ENCODE measurements at places on chromosomes 4 and X.
A peak's percentile ranks its signal among the peaks of the same experiment; 100 is the strongest.

- DNase-seq = peak; percentile 71
Observed at GRCh38 chr4:54433686-54434085, 204.6 kb downstream of the PDGFRA start.

DNA sequence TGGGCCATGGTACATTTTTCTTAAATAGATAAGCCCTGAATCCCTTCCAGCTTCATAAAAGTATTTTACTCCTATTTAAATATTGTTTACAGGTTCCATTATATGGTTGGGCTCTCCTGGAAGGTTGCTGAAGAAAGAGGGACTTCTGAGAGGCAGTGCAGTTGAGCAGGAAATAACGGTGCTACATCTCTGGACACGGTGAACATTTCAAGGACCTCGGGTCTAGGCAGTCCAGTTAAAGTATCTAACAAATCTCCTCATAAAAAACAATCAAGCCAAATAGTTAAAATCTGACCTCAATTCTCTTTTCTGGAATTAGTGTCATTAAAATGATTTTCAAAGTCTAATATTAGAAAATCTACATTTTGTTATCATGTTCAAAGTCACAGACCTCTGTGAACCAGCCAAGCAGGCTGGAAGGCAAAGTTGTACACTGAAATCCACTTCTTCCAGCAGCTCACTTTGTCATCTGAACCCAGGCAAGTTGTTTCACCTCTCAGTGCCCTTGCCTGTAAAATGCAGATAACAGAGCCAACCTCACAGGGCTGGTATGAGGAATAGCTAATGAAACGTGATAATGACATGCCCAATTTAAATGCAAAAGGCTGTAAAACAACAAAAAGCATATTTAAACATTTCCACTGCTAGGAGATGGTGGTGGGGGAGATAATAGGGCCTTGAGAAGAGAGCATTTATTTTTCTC lies 267.0 kb upstream of the KLF3 start:
- no peak for DNase-seq

DNA sequence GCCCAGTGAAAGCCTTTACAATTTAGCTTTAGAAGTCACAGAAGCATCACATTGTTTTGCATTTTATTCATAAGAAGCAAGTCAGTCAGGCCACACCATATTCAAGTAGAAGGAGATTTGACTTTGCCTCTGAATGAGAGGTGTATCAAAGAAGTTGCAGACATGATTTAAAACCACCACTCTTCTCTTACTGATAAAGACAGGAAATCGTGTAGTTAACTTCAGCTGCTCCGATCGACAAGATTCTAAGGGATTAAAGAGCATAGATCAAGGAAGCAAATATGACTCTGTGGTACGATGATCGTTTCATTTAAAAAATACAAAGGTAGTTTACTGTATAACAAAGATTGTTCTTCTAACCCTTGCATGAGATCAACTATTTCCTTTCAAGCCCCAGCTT lies 328.0 kb upstream of the PPP1R2C start:
- no peak for DNase-seq

DNA sequence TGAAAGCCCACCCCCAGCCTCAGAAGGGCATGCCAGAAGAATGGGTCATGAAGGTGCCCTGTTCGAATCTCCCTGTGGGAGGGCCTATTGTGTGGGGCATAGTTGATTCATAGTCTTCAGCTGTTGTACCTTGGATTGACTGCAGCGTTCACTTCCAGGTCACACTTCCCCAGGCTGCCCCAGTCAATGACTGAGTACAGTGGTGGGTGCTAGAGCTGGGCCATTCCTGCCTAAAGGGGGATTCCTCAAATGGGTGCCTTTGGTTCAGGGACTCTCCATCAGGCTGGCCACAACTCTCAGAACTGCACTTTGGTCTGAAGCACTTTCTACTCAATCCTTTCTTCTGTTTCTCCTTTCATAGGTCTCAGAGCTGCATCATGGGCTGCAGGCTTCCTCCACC lies 35.0 kb upstream of the RASGEF1B start:
- DNase-seq = no peak

- DNase-seq = peak; percentile 14
Observed at GRCh38 chr4:82217986-82218715, 155.6 kb downstream of the HNRNPD start.

GRCh38 chrX:103630171-103630511 lies 1.4 kb downstream of the TCEAL1 start:
- no peak for DNase-seq

DNA sequence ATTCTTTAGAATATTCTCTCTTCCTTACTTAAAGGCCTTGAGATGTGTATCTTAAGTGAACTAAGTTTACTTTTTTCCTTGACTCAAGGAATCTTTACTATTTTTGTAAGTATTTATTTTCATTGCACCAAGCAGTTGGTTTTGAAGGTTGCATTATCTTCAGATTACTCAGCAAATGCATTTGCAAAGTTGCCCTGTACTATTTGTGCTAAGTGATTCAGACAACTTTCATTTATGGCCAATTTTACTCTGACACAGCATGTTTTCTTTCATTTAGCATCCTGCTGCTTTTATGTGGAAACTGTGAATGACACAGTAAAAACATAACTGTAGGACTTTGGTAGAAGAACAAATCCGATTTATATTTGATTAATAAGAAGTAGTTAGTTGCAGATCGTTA lies 191.0 kb downstream of the CCSER1 start:
- peak; percentile 95 for DNase-seq

DNA sequence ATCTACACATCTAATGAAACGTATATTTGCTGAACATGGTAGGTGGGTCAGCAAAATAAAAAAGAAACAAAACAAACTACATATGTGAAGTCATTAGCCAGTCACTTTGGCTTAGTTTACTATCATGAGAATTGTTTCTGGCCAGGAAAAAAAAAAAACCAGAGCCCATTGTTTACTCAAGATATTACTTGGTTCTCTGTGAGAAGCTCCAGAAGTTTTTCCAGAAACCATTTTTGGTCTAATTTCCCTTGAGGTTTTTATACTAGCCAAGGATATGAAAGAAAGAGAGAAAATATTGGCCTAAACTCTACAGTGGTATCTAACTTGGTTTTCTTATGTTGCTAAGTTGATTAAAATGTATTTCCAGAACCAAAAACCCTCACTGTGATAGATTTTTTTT lies 259.1 kb downstream of the PDHA2 start:
- no peak for DNase-seq

DNA sequence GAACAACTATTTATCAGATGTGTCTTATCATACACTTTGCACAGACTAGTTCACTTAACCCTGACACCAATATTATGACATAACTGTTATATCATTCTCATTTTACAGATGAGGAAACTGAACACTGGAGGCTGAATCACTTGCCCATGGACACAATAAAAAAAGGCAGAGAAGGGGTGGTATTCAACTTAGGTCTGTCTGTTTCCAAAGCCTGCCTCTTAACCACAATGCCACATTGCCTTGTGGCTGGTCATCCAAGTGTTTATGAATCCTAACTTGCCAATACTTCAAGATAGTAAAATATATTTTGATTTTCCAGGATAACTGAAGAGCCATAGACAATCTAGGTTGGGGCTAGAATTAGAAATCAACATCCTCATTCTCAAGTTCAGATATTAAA lies 327.8 kb downstream of the NR3C2 start:
- DNase-seq = no peak

DNA sequence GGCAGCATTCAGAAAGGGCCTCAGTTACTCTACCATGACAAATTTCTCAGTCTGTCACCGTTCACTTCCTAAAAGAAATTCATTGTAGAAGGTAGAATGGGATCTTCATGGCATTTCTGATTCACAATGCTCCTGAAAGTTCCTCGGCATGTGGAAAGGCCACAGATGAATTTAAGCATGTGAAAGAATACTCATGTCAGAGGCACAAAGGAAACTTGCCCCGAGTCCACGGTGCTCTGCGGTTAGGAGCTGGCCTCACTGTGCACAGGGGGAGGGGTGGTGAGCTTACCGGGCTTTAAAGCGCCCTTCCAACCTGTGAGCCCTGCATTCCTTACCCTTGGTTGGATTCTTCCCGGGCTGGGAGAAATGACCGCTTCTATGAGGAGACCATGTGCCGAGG lies 9.3 kb downstream of the TKTL1 start:
- no peak for DNase-seq

DNA sequence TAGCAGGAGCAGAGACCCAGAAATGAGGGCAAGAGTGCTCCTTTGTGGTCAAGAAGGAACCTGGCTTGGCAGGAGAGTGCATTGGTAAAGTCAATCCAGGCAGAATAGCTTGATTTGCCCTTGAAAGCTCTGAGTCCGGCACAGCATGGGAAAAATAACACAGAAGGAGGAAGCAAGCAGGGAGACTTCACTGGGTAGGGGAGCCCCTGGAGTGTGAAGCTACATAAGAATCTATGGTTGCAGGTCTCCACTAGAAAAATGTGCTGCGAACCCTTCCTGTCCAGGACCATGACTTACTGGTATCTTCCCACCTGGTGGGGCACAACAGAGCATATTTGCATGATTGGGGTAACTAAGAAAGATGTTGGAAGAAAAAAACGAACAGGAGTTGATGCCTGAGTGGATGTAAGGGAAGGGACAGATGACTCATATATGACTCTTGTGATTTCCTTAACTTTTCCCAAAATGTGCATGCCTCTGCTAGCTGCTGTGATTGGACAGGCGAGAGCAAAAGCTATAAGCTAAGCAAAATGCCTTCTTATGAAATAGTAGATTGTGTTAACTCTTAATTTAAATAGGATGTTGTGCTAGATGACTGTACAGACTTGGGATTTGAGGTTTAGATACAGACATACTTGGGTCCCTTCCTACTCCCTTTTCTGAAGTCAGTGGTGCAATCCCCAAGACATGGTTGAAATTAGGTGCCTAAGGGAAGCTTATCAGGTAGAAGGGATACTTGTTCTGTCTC lies 3.3 kb downstream of the IL13RA1 start:
- DNase-seq = peak; percentile 67

DNA sequence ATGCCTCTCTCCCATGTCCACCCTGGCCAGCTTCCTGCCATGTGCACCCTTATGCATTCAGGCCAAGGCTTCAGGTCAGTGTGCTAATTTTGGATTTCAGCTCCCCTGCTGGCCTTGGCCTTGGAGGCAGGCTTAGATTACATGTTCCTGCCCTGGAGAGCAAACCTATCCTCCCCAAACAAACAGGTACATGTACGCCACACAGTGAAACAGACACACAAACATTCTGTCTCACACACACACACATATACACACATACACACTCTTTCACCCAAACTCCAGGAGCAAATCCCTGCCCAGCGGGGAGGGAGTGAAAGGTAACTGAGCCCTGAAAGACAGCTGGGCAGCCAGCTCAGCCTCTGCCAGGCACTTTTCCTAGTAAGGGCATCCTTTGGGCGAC lies 62.7 kb upstream of the ARHGAP36 start:
- DNase-seq = no peak

DNA sequence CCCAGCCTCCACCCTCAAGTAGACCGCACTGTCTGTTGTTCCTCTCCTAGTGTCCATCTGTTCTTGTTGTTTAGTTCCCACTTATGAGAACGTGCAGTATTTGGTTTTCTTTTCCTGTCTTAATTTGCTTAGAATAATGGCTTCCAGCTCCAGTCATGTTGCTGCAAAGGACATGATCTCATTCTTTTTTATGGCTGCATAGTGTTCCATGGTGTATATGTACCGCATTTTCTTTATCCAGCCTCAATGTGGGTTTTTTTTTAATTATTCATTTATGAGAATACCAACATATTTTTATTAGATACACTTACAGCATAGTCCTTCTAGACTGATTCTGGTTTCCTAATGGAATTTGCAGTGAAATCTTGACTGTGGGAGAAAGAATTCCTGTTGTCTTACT lies 1.3 kb downstream of the VMA21 start:
- DNase-seq = no peak

All from choroid plexus epithelial cell (primary cell).